ENCODE measurements at places on chromosomes 3 and 15.

DNA sequence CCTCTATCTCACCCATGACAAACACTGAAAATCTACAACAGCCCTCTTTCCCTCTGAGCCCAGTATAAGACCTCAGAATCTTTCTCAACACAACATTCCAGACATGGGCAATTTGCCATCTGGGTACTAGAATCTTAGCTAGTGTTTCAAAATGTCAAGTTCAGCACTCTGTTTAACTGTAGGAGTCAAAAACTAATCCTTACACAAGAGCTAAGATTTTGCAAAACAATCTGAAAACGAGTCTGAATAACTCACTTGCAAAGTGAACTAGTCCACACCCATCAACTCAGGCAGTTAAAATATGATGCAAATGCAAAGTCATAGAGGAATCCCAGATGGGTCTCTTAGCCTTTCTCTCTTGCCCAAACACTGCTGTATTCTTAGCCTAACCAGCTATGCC lies 67.8 kb downstream of the GPR176 start:
- no peak for DNase-seq

DNA sequence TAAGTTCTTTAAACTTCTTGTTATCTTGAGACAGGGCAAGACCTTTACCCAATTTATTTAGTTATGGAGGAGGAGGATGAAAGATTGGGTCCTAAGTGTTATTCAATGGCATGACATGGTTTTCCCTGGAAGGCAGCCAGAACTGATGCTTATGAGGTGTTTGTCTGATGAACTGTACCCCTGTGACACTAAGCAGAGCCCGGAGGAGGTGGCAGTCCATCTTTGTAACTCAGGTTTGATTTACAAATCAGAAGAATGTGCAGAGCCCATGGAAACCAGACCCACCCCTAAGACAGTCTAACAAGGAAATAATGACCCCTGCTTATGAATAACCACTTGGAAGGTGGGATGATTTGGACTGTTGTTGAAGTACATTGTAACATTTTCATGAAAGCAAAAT lies 878.6 kb upstream of the NR2F2 start:
- no peak for DNase-seq

DNA sequence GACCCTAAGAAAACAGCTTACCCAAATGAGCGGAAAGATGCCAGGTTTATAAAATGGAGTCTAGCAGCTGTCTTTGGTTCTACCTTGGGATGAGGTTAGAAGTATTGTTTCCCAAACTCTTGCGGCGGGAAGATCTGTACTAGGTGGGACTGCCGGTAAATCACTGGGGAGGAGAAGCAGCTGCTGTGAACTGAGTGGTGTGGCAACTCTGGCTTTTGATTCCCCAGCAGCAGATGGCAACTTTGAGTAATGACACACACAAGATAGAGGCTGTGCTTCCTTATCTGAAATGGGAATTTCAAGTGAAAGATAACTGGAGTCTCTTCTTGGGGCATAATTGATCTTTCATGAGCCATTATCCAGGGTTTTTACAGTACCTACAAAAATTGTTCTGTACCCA lies 184.9 kb downstream of the ATG7 start:
- no peak for DNase-seq

- DNase-seq = no peak
These were observed 393.5 kb downstream of the RSL24D1 start for GRCh38 chr15:54803134-54803808.

DNA sequence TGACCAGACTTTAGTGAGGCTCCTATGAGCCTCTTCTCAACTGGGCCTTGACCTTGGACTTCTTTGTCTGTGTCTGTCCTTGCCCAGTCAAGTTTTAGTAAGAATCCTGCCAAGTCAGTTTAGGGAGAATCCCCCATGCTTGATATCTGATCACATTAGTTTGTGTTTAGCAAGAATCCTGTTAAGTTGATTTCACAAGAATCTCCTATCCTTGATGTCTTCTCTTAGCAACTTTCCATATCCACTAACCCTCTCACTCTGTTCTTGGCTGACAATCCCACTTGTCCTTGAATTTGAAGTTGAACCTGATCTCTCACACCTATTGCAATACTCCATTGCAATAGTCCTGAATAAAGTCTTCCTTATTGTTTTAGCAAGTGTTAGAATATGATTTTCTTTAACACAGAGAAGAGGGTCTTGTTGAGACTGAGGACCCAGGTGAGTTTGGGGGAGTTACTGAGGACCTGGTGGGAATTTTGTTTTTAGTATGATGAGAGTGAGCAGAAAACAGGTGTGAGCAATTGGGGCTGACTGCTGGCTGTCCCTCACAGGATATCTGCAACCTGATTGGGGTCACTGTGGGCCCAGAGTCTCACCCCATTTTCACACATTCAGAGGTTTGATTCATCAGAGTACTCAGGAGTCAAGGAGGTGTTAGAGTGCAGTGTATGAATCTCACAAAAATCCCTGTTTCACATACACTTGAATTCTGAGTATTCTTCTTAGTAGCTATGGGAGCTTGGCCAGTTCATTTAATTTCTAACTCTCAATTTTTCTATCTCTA lies 39.9 kb upstream of the TNFAIP8L3 start:
- DNase-seq = no peak

- DNase-seq = no peak
These were observed 23.8 kb downstream of the FEM1B start for GRCh38 chr15:68301301-68301700.

- no peak for DNase-seq
These were observed 20.7 kb downstream of the TCAIM start for GRCh38 chr3:44359146-44359751.

DNA sequence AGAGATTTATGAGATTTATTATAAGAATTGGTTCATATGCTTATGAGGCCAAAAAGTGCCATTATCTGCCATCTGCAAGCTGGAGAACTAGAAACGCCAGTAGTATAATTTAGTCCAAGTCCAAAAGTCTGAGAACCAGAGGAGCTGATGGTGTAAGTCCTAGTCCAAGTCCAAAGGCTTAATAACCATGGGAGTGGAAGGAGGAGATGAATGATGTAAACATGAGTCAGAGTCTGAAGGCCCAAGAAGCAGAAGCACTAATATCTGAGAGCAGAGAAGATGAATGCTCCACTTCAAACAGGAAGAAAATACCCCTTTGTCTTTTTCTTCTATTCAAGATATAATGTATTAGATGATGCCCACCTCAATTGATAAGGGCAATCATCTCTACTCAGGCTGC lies 185.7 kb downstream of the CGGBP1 start:
- DNase-seq = no peak

DNA sequence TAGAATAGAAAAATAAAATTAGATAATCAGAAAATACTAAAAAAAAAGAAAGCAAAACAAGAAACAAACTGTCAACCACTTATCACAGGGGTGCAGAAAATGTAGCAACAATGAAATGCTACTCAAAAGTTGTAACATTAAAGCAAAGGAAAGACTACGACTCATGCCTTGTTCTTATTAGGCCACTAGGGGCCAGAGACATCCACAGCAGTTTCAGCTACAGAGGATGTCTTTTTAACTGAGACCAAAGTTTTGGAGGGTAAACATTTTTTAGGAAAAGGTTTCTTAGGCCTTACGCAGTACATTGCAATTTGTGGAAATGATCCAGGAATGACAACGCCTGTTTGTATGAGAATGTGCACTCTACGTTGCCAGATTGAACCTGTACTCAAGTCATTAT lies 15.4 kb upstream of the CADM2 start:
- DNase-seq = no peak

DNA sequence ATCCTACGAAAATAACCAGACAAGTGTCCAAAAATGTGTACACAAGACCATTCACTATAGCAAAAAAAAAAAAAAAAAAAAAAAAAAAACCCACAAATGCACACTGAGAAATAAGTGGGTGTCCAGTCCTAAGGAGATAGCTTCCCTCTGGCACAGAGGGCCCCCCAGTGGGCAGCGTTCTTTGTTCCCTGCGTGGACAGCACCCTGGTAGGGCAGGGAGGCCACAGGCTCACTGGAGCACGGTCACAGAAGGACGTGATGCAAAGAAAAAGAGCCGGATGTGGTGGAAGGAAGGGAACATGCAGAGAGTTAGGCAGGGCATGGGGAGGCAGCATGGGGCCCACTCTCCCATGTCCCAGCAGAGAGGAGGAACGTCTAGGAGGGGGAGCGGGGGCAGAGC lies 210.7 kb upstream of the NSMCE3 start:
- DNase-seq = no peak

- no peak for DNase-seq
These were observed 50.7 kb upstream of the SEC61A1 start for GRCh38 chr3:128001576-128001975.

DNA sequence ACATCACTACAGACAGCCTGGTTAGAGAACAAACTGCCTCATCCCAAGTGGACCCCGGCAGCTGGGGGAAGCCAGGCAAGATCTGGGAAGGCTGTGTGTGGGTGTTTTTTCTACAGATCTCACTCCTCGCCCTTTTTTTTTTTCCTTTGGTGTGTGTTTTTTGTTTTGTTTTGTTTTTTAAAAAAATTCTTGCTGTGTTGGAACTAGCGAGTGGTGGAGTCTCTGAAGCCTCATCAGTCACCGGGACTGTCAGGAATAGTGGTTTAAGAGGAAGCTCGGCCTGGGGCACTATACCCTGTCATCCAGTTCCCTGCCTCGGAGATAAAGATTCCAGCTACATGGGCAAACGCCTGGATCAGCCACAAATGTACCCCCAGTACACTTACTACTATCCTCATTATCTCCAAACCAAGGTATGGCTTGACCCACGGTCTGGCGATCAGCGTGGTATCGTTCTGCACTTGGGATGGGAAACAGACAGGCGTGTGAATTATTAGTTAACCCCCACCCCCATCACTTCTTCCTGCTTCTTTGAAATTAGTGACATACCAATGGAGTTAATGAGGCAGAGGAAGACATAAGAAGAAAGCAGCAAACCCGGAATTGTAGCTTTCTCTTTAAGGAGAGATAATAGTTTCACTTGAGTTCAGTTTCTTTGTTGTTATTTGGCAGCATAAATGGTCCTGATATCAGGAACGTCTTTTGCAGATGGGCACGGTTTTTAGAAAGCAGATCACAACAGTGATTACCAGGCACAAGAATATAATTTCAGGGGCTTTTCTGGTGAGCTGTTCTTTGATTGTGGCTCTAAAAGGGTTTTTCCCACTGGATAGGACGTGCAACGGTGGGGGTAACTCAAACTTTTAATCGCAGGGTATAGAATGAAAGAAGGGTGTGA lies 722 bp downstream of the RBMS3 start:
- DNase-seq = no peak

GRCh38 chr3:119829420-119829819 lies 47.5 kb downstream of the NR1I2 start:
- DNase-seq = no peak

GRCh38 chr15:28019594-28020309 lies 79.4 kb downstream of the OCA2 start:
- DNase-seq = no peak

GRCh38 chr15:68038246-68038645 lies 15.9 kb upstream of the PIAS1 start:
- no peak for DNase-seq

All from activated naive CD4-positive, alpha-beta T cell treated with Interleukin-2 at 50 U/mL for 16 hours (primary cell).